C1 segment of cervical spinal cord (tissue), 14 donors: ENCODE measurements at places on chromosomes 4 and X.

DNA sequence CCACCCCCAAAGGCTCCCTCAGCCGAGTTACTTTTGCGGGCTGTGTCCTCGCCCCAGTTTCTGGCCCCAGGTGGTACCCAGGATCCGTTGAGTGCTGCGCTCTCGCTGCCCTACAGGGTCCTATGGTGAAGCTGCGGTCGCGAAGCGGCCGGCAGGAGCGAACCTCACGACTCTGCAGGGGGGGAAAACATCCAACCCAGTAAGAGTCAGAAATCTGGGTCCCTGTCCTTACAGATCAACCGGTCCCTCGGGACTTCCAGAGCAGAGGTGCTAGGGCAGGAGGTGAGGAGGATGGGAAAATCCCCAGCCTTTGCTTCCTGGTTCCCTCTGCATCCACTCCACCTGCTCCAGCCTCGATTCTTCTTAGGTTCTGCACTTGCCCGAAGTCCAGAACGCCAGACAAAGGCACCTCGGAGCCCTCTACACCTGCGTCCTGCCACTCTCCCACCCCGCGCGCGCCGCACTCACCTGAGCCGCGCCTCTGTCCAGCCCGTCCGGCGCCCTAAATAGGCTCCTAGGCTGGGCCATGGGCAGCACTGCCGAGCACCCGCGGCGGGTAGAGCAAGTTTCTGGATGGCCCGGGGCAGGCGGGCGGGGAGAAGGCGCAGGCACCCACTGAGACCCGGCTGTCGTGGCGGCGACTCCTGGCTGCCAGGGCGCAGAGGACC lies at the start of gene HS3ST1:
Gene HS3ST1 (minus strand): TSS at position 664 of the 668 bp plus-strand sequence. CDS start 28,889 bp downstream, outside the sequence.
- no peak for DNase-seq

DNA sequence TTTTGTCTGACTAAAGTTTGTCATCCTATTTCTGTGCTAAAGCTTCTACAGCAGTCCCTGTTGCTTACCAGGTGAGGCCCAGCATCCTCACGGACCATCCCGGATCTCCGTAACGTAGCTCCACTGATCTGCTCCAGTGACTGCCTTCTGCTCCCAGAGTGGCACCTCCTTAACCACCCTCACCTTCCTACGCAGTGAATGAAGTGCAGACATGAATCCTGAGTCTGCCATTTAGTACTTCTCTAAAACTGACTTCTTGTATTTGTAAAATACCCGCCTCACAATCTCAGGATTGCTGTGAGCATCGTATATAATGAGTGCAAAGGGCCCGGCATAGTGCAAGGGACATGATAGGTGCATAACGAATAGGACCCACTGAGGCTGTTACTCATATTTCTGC lies 27.7 kb upstream of the ACSL1 start:
- no peak for DNase-seq

DNA sequence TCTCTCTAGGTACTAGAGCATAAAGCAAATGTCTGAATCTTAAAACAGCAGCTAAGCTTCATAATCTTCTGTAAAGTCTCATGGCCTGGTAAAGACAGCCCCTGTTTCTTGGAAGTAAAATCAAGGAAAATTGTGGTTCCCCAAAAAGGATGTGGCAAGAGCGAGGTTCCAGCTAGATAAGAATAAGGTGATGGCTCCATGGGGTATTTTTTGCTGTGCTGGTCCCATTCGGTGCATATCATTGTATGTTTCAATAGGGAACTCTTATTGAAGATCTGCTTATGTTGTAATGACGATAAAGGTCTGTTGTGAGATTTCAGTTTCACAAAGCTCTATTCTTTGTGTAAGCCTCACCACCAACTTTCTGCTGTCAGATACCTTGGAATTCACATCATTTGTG lies 316.9 kb upstream of the NOCT start:
- no peak for DNase-seq

- no peak for DNase-seq
Measured at GRCh38 chr4:28913466-28913865, 1806.7 kb upstream of the PCDH7 start.

DNA sequence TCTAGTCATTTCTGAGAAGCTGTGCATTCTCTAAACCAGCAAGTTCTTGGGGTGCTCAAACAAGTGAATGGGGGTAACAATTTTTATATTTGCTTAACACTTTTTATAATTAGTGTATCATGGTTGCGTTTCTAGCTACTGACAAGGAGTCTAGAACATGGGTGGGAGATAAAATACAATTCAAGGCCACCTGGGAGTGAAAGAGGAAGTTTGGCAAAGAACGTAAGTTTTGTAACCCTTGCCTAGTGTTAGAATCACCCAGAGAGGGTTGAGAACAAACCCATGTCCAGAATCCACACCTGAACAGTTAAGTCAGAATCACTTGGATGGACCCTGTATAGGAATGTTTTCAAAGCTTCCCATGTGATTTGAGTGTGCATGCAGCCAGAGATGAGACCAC lies 92.7 kb downstream of the AFF2 start:
- no peak for DNase-seq

GRCh38 chrX:51151734-51152133 lies 180.9 kb upstream of the NUDT10 start:
- DNase-seq = no peak
